ENCODE measurements at places on chromosomes 5 and 9.

DNA sequence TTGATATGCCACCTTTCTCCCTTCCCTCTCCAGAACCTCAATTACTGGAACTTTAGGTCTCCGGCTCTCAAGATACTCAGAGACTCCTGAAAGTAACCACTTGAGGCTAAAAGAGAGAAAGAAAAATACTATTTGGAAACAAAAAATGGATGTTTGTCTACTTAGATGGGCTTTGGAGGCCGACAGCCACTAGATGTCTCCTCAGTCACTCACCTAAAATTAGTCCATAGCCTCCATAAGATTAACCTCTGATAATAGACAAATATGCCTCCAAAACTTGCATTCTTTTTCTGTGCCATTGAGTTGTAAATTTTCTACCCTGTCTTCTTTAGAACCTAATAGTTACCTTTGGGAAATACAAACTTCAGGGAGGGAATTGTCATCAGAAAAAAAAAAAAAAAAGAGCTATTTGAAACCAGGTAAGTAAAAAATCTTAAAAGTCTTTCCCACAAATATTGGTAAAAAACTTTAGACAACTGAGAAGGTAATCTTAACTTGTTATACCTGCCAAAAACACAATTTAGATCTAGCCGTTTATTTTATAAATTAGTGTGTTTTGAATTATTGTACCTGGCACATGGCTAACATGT lies 11.2 kb upstream of the PCDH1 start:
- DNase-seq: peak; percentile 48

DNA sequence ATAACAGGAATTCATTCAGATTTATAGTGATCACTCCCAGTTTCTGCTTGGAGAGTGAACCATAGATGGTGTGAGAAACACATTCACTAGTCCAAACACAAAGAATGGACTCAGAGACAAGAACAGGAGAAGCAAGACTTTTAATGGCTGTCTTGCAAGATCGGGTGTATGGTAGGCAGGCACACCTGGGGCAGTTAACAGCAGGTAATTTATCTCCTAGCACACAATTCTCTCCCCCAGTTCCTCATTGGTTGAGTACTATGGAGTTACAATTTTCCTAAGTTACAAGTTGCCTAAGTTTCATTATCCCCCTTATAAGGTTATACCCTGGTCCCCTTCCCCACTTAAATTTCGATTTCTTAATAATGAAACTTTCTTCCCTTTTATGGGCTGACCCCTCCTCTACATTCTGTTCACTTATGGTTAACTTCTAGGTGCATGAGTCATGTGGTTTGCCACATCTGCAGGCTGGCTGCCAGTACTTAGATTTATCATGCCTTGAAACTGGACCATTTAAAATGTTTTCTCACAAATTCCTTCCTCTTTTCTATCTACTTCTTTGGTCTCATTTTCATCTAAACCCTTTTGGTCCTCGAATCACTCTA lies 623.3 kb downstream of the HINT1 start:
- no peak for DNase-seq

- peak; percentile 62 for DNase-seq
These were observed 5.3 kb downstream of the ATOSB start for GRCh38 chr9:35110327-35110761.

DNA sequence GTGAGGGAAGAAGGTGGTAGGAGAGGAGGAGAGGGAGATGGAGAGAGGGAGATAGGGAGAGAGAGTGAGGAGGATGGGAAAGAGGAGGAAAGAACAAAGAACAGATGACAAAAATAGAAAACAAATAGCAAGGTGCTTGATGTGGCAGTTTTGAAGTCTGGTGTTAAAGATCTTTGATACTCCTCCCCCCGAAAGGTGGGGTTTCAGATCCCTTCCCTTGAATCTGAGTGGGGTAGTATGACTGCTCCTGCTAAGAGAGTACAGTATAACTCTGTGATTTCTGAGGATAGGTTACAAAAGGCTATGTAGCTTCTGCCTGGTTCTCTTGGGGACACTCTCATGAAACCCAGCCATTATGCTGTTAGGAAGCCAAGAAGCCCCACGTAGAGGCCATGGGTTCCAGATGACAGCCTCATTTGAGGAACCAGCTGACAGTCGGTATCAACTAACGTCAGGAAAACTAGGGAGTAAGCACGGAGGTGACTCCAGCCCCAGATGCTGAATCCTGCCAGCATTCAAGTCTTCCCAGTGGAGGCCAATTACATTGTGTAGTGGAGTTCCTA lies 102.1 kb downstream of the FANCC start:
- no peak for DNase-seq

DNA sequence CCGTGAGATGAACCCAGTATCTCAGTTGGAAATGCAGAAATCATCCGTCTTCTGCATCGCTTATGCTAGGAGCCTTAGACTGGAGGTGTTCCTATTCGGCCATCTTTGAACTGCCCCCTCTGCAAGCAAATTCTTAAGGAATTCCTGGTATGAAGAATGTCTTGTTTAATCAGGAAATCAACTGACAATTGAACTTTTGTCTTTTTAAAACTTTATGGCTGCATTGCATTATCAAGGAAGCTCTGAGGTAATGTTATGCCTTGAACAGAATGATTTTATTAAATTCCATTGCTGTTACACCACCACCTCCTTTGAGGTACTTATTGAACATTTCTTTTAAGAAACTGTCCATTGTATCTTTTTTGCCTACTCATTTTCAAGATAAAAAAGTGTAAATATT lies 1915.7 kb upstream of the CDH9 start:
- no peak for DNase-seq

DNA sequence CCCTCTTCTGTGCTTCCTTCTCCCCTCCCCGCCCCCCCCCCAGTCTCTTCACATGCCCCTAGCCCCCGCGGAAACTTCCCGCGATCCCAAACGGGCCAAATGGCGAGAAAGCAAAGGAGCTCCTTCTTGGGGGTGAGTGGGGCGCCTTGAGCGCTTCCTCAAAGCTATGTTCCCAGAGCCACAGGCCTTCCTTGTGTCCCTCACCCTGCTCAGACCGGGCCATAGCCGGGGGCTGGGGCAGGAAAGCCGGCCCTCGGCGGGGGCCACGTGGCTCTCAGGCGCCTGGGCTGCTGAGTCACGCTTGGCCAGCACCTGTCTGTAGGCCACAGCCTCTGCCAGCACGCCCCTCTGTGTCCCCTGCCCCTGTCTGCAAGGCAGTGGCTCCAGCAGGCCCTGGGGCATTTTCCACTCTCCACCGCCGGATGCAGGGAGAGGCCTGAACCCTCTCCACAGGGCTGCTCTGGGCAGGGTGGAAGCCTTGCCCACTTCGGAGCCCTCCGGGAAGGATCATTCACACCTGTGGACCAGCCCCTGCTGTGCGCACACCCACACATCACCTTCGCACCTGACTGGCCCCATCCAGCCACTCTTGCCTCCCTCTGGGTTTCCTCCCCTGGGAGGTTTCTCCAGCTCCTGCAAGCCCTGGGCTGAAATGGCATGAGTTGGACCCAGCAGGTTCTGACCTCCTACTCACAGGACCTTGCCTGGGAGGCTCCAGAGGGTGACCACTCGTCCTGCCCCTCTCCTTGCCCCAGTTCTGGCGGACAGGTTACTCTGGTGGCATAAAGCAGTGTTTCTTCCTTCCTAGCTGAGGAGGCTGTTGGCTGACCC lies 1.2 kb upstream of the SQSTM1 start:
- DNase-seq: peak; percentile 83

DNA sequence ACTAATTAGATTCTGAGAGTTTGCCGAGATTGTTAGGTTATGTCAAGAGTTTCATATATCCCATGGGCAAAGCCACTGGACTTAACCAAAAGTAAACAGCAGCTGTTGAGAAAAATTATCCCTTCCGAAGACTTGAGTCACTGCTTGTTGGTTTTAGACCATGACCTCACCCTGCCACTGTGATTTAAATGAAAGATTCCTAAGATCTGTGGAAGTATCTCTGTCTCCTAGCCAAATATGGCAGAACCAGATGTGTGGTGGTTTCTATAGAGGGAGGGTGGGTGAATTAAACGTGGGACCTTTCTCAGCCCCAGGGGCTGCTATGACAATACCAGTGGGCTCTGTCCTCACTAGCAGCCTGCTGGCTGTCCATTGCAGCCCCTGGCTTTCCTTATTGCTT lies 19.3 kb downstream of the DMRT3 start:
- no peak for DNase-seq

DNA sequence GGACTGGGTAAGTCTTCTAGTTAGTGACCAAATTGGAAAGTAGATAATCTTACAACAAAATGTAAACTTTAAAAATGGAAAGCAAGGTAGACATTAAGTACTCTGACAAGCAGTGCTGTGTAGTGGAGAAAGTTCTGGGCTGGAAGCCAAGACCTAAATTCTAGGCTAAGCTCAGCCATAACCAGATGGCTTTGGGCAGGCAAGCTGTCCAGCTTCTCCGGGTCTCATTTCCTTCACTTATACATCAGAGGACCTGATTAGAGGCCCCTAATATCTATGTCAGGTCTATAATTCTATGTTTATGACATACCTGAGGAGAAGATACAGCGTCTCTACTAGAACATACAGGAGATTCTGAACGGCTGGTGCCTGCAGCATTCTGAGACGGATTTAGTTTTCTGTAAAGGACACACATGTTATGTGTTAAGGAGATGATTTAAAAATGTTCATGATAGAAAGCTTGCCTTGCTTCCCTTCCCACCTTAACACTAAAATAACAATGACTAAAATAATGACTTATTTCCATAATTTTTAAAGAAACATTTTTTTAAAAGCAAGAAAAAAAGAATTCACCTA lies 61.2 kb downstream of the ELL2 start:
- no peak for DNase-seq

All from endothelial cell of umbilical vein (primary cell).